Dermis lymphatic vessel endothelial cell (primary cell): ENCODE measurements at places on chromosomes 16 and 17. TPM values are rescaled to one million over a fixed set of nuclear protein-coding genes. Genes with fewer than 3 reads are reported as not detected.

EPOP gene
- total RNA-seq: 0.33 and 0.60 TPM in 2 replicates

ATAD5 gene
- 1.1 and 1.2 TPM in 2 replicates for total RNA-seq

STX1B gene
- total RNA-seq: 0.34 and 0.76 TPM in 2 replicates

HAS3 gene
- total RNA-seq: 5.7 and 14.5 TPM in 2 replicates

KRT32 gene
- not detected in 2 replicates for total RNA-seq

PRRT2 gene
- under 0.01 and 0.09 TPM in 2 replicates for total RNA-seq

C1QTNF8 gene
- not detected in 2 replicates for total RNA-seq

MYO1D gene
- total RNA-seq: 36.5 and 69.2 TPM in 2 replicates

ZCCHC14 gene
- 7.5 and 10.0 TPM in 2 replicates for total RNA-seq

TNS4 gene
- not detected in 2 replicates for total RNA-seq

FGF11 gene
- total RNA-seq: 0.17 and 0.22 TPM in 2 replicates

EDC4 gene
- 43.3 and 46.4 TPM in 2 replicates for total RNA-seq
